ENCODE measurements at places on chromosomes 1 and 21.

- DNase-seq = peak; percentile 70
Measured at GRCh38 chr1:59814180-59814900, 409 bp upstream of the HOOK1 start.

GRCh38 chr1:219754767-219755166 lies 141.9 kb upstream of the ZC3H11B start:
- no peak for DNase-seq

GRCh38 chr21:17491716-17492414 lies 21.0 kb upstream of the CXADR start:
- no peak for DNase-seq

DNA sequence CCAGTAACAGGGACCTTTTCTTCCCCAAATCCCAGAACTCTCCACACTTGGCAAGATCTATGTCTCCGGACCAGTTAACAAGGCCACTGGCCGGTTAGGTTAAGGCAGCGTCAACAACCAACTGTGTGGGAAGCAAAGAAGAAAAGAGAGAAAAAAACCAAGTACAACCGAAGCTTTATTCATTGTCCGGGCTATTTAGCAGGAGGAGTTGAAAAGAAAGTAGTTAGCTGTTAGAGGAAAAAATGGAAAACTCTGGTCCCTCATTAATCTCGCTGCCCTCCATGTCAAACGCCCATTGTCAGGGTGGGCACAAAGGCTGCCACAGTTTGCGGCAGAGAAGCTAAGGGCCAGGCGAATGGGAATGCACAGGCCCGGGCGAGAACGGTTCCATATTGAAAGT lies 49.3 kb upstream of the GRIK3 start:
- no peak for DNase-seq

DNA sequence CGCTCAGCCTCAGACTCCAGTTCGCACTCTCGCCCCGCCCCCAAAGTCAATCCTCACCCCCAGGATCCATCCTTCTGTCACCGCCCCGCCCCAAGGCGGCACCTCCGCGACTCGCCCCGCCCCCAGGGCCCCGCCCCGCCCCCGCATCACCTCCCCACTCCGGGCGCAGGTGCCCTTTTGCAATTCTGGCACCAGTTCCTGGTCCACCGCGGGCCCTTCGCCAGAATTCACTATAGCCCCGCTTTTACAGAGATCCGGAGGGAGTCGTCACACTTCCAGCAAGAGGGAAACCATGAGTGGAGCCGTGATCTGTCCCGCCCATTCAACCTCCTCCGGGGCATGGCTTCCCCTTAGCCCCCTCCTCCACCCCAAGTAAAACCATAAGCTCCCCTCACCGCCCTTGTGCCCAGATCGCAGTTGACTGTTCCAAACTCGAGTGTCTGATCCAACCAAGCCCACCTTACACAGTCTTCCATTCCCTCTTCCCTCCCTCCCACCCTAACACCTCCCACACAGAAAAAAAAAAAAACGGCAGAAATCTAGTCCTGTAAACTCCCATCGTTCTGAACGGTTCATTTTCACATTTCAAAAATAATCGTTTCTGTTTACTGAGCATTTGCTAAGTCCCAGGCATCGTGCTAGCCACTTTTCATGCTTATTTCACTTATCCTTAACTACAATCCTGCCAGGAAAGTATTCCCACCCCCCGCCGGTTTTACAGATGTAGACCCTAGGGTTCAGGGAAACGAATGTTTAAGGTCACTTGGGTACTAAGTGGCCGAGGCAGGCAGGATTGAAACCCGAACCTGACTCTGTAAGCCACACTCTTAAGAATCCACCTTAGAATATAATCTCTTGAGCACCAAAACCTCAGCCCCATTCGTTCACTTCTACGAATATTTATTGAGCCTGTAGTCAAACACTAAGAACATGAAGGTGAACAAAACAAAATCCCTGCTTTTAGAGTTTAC lies 1.3 kb upstream of the DNAJC16 start:
- DNase-seq = no peak

GRCh38 chr1:202681736-202682420 lies 28.4 kb downstream of the SYT2 start:
- DNase-seq = no peak

DNA sequence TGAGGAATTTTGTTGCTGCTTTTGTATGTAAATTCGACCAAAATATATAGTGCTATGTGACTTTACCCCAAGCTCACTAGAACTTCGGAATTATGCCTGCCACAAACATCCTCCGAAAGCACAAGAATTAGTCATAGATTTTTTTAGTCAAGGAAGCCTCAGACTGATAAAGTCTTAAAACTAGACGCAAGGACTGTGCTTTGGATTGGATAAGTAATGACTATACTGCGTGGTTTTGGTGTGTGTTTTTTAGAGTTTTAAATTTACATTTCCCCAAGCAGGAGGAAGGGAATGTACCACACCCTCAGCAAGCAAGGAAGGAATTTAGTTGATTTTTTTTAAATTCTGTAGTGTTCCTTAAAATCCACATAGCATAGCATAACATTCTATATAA lies 10.3 kb downstream of the WLS start:
- no peak for DNase-seq

DNA sequence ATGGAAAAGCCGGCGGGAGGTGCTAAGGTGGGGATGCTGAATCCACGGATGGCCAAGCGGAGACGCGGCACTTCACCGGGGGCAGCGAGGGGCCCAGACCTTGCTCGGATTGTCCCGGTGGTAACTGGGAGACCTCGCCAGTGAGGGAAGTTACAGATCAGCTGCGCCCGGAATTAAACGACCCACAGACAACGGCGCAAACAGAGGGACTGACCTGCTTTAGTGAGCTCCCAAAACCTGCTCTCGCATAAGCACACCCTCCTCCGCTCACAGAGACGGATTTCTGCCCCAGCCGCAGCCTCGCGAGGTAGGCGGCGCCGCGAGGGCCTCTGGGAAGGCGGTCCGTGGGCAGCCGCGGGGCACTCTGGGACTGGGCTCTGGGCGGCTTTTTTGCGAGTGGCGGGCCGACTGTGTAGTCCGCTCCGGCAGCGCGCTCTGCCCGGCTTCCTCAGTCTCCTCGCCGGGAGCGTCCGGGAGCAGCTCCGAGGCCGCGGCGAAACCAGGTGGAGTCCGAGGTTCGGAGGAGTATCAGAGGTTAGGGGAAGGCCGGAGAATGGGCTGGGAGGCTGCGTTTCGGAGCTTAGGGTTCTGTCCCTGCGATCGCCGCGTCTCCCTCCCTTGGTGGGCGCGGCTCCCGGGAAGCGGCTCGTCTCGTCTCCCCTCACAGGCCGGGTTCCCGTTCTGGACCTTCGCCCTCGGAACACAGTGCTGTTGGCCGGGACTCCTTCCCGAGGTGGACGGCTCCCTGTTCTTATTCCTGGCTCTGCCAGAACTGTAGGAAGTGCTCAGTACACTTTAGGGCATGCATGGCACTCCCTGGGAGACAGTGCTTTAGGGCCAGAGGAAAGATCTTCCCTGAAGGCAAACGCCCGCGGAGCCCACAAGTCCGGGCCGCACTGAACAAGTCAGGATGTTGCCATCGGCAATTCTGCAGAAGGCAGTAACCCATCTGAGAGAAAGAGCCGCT lies at the start of gene EXO5:
TSS of gene EXO5 (plus strand) at position 393 of the 967 bp plus-strand sequence. CDS start 5,778 bp downstream, outside the sequence.
- peak; percentile 80 for DNase-seq

- no peak for DNase-seq
Measured at GRCh38 chr1:61157468-61157987, 75.2 kb downstream of the NFIA start.

DNA sequence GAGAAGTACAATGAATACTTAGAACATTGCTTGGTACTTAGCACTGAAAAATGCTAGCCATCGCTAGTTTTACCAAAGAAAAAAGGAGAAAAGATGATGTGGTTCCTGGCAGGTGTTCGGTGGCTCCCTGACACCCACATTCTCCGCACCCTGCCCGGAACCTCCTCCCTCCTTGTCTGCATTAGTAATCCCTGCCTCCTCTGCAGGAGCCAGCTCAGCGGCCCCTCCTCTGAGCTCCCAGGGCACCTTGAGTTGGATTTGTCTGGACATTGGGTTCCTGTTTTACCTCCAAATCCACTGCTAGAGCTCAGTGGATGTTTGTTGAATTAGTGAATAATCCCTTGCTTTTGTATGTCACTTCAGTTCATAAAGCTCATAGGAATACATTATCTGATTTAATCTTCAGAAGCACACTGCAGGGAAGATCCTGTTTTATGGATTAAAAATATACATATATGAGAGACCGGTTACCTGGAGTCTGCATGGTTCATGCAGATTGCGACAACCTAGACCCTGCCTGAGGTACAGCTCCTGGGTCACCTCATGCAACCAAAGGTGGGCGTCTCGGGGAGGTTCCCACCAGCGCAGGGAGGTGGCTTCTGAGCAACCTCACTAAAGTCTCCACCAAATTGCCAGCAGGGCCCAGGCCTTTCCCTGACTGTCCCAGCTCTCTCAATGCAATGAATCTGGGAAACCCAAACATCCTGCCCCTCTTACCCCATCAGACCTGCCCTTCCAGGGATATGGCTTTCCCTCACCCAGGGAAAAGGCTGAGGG lies 24.2 kb downstream of the PCAT6 start:
- no peak for DNase-seq

DNA sequence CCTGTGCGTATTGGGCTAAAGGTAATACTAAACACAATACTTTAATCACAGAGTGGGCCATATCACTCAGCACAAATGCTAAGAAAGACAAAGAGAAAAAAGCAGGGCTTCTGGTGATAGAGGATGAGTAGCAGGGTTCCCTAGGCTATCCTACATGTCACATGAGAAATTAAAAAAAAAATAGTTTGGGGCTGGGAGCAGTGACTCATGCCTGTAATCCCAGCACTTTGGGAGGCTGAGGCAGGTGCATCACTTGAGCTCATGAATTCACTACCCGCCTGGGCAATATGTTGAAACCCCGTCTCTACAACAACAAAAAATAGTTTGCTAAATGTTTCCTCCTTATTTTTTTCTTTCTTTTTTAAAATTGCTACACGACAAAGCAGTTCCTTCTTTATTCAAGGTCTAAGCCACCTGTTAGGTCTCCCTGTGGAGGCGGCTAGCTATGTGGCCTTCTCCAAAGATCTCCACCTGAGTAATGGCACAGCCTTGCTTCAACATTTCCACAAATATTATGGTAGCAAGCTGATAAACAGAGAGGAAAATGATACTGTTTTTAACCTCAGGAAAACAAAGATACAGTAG lies 1.5 kb downstream of the ENSA start:
- DNase-seq = no peak

DNA sequence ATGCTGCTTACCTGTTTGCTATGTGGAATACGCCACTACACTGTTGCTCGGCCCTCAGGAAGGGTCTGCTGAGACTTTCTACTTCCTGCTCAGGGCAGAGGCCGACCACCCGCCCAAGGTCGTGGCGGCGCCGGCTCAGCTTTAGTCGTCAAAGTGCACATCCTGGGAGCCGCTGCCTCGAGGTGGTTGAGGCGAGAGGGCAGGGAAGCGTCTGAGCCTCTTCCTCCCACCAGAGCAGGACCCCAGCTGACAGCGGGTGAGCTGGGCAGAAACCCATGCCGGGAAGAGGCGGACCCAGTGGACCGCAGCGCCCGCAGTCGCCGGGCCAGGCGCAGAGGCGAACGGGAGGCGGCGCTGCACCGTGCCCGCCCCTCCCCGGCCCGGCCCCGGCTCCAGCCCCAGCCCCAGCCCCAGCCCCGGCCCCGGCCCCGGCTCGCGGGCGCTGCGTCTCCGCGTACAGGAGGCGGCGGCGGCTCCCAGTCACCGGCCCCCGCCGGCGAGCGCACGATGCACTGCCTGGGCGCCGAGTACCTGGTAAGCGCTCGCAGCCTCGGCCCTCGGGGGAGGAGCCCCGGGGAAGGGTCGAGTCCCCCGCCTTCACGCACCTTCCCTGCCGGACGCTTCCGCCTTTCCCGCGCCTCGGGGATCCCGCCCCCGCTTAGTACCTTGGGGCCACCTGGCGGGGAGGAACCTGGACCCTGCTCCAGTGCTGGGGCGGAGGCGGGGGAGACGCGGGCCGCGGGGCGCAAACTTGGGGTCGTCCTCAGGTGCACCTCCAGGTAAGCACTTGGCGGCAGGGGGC lies at the start of gene SLC44A3:
TSS of gene SLC44A3 (plus strand) at position 413 of the 802 bp plus-strand sequence. CDS start at position 508, 95 bp downstream.
- DNase-seq = no peak

GRCh38 chr1:60066001-60066400 lies 7.6 kb downstream of the C1orf87 start:
- DNase-seq = no peak

DNA sequence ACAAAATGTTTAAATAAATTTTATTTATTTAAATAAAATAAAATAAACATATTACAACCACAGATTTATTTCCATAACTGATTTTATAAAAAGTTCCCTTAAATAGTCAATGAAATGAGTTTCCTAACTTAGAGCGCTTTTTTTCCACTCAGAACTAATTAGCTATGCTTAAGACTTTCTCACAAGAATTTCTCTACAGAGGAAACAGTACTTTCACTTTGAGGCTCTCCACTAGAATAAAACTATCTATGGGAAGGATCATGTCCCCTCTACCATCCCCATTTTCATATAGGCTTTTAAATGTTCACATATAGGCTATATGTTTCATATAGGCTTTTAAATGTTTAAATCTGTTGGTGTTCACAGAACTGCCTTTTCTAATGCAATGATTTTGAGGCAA lies 40.0 kb upstream of the DPH5 start:
- DNase-seq = no peak

- DNase-seq = peak; percentile 40
Measured at GRCh38 chr1:109776911-109777310, 13.2 kb upstream of the EPS8L3 start.

- no peak for DNase-seq
Measured at GRCh38 chr21:46157396-46157986, 2.1 kb upstream of the FTCD start.

- no peak for DNase-seq
Measured at GRCh38 chr1:40782371-40782956, 1.1 kb upstream of the KCNQ4 start.

- no peak for DNase-seq
Measured at GRCh38 chr1:87864676-87865075, 536.0 kb downstream of the LMO4 start.

GRCh38 chr1:156599811-156600210 lies 1.5 kb downstream of the GPATCH4 start:
- DNase-seq = no peak

- DNase-seq = no peak
Measured at GRCh38 chr21:38925923-38926322, 120.2 kb downstream of the ETS2 start.

DNA sequence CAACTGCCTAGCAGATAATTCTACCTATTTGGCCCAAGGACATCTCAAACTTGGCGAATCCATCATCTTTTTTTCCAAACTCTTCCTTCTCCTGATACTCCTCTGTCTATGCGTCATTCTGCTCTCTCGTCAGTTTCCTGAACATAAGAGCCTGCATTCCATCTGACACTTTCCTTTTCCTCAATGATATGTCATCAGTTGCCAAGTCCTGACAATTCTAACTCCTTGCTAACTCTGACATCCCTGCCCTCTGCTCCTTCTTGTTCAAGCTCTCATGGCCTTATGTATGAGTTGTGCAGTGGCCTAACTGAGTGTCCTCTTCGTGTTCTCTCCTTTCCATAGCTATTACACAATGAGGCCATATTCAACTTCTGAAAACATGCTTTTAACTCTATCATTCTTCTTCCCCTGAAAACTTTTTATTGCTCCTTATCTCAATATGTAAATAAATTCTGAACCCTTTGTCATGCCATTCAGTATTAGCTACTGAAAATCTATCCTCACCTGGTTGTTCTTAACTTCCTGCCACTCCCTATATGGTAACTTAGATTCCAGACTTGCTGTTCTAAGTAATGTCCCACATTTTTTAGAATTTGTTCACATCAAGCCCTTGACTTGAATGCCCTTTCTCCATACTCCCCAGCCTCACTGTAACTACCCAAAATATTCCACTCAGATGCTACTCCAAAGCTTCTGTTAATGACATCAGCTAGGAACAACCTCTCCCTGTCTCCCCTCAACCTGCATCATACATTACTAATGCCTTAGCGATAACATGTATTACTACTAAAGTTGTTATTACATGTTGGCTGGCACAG lies 11.5 kb downstream of the PALMD start:
- DNase-seq = no peak

Measured in stimulated activated CD4-positive, alpha-beta T cell treated with anti-CD3 and anti-CD28 coated beads, Interleukin-1b, Interleukin-23, amount 100 ng/mL, for 24 hours (primary cell).